ENCODE measurements at places on chromosomes 5 and 9. TPM values are rescaled to one million over a fixed set of nuclear protein-coding genes. Genes with fewer than 3 reads are reported as not detected.
A peak's percentile ranks its signal among the peaks of the same experiment; 100 is the strongest.

DNA sequence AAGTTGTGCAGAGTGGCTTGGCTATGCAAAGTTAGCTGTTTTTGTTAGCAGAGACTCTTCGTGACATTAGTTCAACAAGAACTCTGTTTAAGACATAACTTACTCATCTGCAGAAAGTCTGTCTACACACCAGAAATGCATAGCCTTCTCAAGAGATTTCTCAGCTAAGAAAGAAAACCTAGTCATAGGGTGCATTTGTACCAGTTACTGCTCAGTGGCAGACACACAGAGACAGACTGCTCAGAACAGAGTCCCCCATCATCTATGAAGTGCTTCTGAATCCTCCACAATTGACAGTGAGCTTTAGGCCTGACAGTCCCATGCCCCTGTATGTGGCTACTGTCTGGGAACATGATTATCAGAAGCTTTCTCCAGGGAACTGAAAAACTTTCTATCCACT lies 56.1 kb upstream of the IFNK start:
- DNase-seq, result no peak

Gene GPX3
- total RNA-seq, result 54.4 TPM

- DNase-seq, result peak; percentile 68
Measured at GRCh38 chr5:167952278-167952995, 339.0 kb upstream of the WWC1 start.

Gene RXRA
- 58.3 TPM for total RNA-seq

DNA sequence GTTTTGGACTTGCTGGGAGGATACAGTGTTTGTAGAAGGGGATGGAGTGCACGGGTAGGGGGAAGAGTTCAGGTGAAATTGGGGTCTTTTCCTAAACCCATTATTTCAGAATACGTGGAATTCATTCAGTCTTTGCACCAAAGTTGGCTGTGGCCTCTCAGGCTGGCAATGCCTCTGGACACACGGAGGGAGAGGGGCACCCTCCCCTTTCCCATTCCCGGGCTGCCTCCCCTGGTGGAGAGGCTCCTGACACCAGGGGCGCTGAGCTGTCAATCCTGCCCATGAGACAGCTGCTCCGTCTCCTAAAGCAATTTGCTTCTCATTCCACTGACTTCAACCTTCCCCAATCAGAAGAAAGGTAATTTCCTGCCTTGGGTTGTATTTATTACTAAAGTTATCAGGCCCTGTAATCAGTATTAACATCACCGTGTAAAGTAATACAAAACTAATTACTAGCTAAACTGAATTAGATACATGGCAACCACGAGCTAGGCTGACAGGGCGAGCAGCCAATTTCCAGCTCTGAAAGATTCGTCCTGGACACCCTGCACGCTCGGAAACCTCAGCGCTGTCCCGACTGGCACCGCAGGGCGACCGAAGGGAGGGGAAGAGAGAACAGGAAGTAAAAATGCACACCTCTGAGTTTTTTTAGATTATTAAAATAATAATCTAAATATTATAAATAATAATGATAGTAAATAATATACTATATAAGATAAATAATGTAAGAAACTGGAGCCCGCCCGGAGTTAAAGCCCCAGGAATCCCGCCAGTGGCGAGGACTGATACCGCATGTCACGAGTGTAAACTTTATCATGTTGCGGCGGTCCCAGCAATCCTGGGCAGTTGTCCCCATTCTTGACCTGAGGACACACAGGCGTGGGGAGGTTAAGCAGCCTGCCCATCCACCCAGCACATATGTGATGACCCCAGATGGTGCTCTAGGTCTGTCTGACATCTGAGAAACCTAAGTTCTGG lies 6.9 kb upstream of the OLFM1 start:
- DNase-seq, result no peak

DNA sequence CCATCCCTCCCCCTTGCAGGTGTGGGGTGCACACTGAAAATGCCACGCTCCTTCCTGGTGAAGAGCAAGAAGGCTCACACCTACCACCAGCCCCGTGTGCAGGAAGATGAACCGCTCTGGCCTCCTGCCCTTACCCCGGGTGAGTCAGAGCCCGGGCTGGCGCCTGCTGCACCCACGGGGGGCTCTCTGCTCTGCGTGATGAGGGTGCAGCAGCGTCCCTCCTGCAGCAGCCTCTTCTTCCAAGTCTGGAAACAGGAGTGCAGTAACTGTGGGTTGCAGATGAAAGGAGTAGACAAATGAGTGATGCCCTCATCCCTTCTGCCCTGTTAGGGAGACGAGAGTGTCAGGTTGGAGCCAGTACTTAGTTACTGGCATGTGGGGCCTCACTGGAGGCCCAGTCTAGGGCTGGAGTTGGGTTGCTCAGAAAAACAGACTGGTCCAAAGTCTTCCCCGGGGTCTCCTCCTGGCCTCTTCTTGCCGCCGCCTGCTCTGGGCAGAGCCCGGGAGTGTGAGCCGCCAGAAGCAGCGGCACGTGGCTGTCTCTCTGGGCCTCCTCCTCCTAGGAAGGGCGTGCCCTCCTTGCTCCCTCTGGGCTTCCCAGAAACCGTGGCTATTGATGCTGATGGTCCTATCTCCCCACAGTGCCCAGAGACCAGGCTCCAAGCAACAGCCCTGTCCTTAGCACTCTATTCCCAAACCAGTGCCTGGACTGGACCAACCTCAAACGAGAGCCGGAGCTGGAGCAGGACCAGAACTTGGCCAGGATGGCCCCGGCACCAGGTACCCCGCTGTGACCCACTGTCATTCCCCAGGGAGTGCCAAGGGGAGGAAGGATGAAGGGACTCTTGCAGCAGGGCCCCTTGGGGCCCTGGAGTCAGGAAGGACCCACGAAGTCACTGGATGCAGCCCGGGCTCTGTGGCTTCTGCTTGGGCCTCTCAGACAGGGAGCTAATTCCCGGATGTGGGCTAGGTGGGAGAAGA lies 8.4 kb downstream of the GFI1B start:
- DNase-seq, result no peak

Gene PLEKHG4B
- 22.8 TPM for total RNA-seq

GRCh38 chr5:74665816-74666215 lies 19.2 kb upstream of the HEXB start:
- DNase-seq, result no peak

DNA sequence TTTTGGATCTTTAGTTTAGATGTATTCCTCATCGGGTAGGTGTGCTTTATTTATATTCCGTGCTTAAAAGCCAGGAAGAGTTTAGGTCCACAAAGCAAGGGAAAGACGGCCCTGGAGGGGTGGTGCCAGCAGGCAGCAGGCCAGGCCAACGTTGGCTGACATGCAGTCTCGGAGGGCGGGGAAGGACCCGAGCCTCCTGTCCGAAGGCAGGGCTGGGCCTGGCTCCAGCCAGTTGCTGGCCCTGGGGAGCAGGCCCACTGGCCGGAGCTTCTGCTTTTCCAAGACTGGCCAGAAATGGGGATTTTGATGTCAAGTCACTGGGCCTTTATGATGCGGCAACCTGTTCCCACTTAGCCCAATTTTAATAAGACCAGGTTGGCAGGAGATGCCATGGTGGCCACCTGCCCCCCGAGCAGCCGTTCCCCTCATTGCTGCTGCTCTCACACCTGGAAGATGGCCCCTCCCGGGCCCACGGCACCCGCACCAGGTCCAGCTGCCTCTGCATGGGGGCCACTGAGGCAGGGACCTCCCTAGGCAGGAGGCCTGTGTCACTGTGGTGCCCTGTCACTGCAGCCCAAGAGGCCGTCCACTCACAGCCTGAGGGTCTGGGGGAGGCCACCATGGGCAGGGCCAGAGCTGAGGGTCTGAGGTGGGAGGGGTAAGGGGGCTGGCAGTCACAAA lies 23.2 kb downstream of the LPCAT1 start:
- DNase-seq, result no peak

DNA sequence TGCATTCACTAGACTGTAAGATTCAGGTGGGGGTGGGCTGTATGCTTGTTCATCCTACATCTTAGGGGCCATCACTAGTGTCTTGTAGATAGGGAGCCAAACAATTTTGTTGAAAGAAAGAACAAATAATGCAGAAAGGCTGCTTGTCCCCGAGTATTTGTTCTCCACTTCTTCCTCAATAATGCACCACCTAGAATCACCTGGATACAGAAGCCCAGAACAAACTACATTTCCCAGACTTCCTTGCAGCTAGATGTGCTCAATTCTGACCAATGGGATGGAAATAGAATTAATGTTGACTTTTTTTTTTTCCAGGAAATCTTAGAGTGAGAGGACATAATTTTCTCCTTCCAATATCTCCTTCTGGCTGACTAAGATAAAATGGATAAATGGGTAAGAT lies 38.9 kb upstream of the TNFSF8 start:
- DNase-seq, result no peak

Gene ABCA1
- total RNA-seq, result 33.3 TPM

GRCh38 chr5:171598641-171599152 lies 179.2 kb downstream of the FGF18 start:
- peak; percentile 9 for DNase-seq

Gene SLC6A3
- total RNA-seq, result 0.08 TPM

Gene TMED9
- total RNA-seq, result 182 TPM

DNA sequence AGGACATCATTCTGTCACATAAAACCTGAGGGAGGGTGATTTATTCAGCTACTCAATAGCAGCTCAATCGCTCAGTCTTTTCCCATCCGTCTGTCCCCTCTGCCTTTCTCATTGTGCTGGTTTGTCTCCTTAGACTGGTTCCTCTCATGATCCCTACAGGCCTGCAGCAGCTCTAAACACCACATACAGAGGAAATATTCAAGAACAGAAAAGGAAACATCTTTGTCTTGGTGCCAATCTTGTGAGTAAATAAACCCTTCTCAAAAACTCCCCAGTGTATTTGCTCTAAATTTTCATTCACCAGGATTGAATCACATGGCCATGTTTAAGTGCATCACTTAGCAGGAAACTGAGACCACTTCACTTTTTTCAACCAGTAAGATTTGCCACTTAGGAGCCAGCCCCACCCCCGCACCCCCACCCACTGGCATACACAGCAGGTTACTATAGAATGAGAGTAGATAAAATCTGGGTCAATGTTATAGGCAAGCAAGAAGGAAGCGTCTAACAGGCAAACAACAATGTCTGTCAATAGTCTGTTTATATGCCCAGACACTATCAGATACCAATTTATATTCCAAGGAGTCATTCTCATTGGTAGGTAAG lies 895.5 kb upstream of the DMAC1 start:
- no peak for DNase-seq
